Neural progenitor cell (in vitro differentiated cells): ENCODE measurements at places on chromosomes 6 and 20. TPM values are rescaled to one million over a fixed set of nuclear protein-coding genes. Genes with fewer than 3 reads are reported as not detected.

Gene VSTM2L
- 2.9 and 13.8 TPM in 2 replicates for total RNA-seq

Gene NHLRC1
- not detected in 2 replicates for total RNA-seq

Gene BTNL2
- total RNA-seq: not detected in 2 replicates

Gene CCN6
- total RNA-seq: not detected in 2 replicates
